ENCODE measurements at places on chromosomes 13 and 19.
A peak's percentile ranks its signal among the peaks of the same experiment; 100 is the strongest.

DNA sequence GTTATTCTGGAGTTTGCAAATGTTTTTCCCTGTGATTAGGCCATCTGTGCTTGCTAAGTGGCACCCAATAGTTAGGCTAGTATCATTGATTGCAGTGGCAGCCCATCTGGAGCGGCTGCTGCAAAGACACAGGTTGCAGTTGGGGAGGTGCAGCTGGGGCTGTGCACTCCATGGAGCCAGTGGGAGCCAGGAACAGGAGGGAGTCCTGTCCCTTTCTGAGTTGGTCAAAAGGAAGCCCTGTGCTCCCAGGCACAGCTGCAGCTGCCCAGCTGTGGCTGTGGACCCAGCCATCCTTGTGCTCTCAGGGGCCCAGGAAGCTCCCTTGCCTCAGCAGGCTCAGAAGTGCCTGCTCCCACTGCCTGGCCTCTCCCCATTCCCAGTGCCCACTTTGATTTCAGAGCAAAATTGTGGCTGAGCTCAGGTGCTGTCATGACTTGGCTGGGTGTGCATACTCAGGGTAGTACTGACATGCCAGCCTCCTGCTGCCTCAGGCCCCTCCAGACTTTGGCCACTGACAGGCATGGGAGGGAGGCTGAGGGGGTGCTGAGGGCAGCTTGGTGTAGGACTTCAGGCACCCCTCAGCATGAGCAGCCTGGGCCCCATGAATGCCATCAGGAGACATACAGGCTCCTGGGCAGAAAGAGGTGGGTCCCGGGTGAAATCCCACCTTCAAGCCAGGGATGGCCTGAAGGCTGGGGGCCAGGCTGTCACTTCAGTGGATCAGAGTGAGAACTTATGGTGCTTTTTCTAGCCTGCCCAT lies 270.6 kb downstream of the PCDH20 start:
- no peak for DNase-seq

DNA sequence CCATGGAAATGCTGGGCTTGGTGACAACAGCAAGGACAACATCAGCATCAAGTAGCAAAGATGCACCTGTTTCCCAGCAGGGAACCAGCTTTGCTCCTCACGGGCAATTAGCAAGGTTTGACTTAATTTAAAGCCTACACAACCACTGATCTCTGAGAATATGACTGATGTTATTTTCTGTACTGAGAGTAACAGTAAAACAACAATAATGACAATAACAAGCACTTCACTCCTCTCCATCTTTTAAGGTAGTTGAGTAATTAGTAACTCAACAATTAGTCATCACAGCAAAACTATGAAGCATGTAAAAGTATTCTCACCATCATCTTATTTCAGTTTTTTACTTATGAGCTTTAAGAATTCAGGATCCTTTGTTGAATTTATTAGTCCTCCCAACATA lies 37.3 kb downstream of the ENOX1 start:
- DNase-seq: no peak

DNA sequence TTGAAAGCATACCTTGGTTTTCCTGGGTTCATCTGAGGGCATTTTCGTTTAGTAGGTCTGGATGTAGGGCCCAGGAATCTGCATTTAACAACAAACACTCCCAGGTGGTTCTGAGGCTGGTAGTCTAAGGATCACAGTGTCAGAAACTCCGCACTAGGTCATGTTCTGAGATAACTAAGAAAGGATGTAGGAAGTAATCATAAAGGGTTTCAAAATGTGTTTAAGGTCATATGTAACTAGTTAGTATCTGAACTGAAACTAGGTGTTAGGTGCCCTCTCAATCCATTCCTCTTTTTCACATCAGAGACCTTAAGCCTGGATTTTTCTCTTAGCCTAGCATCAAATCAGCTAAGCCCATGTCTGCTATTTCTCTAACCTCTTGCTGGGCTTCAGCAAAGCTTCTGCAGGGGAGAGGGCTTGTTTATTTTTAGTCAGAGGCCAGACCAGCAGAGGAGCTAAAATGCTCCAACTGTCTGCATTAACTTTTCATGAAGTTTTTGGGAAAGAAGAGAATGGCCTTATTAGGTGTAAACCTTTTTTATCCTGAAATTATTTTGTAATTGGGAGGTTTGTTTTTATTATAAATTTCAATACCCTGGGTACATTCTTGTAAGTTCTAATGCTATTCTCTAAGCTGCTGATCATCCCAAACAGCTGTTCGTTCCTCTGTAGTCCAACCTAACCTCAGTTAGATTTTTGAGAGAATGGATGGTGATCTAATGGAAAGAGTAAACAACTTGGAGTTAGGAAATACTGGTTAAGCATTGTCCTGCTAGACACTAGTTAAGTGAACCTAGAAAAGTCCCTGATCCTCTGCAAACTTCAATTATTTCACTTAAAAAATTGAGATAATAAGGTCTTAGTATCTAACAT lies 262.8 kb upstream of the RFC3 start:
- no peak for DNase-seq

DNA sequence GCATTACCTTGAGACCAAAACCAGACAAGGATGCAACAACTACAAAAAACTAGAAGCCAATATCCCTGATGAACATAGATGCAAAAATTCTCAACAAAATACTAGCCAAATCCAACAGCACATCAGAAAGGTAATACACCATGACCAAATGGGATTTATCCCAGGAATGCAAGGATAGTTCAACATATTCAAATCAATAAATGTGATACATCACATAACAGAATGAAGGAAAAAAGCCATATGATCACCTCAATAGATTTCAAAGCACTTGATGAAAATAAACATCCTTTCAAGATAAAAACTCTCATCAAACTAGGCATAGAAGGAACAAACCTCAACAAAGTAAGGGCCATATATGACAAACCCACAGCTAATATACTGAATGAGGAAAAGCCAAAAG lies 10.2 kb upstream of the ZNF546 start:
- no peak for DNase-seq

GRCh38 chr19:37309834-37310575 lies 60.9 kb upstream of the ZNF527 start:
- DNase-seq: peak; percentile 11

DNA sequence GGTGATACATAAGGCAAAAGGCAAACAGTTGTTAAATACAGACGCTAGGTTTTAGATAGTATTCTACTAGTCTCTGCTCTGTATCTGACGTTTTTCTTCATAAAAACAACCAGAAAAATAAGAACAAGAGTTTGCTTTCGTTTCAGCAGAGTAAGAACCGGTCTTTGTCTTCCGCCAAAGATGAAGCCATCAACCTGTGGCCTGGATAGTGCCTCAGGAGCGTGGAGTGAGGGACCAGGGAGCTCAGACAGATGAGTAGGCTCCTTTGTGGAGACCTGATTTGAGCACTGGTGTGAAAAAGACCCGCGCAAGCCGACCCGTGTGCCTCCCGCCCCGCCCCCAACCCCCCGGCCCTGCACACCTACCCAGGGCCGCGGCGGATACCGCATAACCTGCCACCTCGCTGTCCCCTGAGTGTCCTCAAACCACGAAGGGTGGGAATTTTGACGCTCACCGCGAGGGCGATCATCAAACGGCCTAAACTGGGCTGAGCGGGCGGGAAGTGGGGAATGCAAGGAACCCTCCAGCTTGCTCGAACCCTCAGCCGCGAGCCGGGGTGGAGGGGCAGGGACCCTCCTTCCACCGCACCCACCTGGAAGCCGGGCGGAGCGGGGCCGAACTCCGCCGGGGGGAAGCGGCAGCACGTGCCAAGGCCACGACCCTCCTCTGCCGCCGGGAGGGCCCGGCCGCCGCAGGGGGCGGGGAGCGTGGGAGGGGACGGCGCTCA lies 866 bp upstream of the LMO7 start:
- peak; percentile 5 for DNase-seq

DNA sequence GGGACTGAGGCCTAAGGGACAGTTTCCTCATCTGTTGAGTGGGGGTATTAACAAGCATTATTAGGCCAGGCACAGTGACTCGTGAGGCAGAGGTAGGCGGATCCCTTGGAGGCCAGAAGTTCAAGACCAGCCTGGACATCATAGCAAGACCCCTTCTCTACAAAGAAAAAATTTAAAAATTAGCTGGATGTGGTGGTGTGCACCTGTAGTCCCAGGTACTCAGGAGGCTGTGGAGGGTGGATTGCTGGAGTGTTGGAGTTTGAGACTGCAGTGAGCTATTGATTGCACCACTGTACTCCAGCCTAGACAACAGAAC lies 11.3 kb upstream of the FOSB start:
- DNase-seq: no peak

- no peak for DNase-seq
These were observed 195.8 kb downstream of the UQCRFS1 start for GRCh38 chr19:29016926-29017760.

DNA sequence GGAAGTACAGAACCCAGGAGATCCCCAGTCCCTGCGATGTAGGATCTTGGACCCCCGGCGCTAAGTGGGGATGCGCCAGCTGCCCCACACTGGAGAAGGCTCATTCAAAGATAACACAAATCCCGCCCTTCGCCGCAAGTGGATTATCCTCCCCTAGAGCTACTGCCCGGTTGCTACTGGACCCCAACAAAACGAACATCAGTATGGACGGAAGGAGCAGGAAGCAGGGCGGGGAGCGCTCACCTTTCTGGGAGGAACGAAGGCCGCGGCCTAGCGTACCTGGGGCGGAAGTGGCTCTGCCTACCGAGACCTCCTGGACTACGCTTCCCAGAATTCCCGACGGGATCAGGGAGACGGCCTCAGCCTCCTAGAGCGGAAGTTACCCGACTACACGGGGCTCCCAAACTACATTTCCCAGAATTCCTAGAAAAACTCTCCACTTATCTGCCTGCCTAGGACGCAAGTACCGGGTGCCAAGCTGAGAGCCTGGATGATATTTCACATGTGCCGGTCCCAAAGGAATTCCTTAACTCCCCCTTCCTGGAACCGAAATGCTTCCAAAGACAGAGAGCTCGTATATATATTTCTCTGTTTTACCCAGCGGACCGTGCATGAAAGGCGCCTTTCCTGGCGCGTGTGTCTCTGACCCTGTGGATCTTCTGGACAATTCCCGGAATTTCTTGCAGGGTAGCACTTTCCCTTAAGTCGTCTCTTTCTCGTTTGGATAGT lies at the start of gene ZNF112:
TSS of gene ZNF112 (minus strand) at position 298 of the 729 bp plus-strand sequence. CDS start 16,141 bp downstream, outside the sequence.
- no peak for DNase-seq

DNA sequence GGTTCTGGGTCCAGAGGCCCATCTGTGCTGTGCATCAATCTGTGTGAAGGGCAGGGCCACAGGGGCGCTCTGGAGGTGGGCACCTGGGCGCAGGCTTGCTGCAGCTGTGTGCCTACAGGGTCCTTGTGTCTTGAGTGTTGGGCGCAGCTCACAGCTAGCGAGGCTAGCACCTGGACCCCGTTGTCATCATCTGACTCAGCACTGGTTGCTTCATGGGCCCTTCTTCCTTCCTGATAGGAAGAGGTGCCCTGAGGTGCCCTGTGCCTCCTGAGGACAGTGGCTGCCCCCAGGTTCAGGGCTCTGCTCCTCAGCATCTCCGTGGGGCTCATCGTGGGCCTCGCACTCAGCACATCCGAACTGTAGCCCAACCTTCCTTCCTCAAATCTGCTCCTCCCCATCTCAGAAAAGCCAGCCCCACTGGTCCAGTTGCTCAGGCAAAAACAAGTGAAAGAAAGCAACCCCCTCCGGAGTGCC lies 54.8 kb downstream of the GATAD2A start:
- no peak for DNase-seq

DNA sequence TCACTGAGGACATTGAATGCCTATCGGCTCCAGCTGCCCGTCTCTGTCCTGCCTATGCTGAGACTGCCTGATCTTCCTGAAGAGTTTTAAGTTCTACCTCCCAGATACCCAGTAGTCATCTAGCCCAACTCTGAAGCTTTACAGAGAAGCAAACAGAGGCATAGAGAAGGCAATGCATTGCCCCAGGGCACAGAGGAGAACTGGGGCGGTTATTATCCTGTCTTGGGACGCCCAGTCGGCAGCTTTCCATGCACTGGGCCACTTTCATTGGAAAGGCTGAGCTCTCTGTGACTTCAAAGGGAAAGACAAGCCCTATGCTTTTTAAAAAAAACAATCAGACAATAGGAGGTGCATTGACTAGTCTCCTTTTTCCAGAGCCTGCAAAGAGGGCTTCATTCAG lies 71.6 kb downstream of the HSPH1 start:
- no peak for DNase-seq

- DNase-seq: no peak
These were observed 816.9 kb upstream of the SLC10A2 start for GRCh38 chr13:103883164-103883563.

DNA sequence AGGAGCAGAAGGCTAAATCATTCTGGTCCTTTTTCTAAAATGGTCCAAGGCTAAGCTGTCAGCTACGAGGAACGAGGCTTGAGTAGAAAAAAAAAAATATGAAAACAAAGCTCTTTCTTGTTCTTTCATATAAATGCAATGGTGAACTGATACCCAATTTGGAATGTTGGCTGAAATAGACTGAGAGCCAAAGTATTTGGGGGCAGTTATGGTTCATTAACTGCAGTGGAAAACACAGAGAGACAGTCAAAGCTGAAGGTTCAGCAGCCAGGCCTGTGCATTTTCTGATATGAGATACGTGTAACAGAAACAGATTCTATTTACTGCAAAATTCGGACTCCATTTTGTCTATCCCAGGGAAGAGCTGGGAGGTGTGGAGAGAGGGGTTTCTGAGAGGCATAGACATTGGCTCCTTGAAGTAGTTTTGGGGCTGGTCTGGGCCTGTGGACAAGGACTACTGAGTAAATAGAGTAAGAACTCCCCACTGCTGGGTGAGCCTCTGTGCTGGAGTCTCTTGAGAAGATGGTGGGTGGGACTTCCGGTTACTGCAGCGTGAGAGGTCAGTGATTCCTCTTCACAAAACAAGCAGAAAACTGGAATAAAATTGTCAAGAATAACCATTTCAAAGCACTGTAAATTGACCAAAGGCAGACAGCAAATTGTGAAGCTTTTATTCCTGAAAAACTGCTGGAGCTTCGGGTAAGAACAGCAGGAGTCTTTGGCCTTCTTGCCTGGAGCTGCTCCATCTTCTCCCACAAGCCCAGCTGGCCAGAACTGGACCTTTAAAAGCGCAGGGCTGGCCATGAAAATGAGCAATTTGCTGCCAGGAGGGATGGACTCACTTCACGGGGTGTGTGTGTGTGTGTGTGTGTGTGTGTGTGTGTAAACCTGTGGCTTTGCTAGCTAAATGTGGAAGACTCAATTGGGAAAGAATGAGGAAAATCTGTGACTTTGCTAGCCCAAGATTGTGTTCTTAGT lies 43.1 kb upstream of the CNMD start:
- DNase-seq: no peak

- no peak for DNase-seq
These were observed 42.0 kb upstream of the RXFP2 start for GRCh38 chr13:31697290-31697689.

- DNase-seq: no peak
These were observed 244.4 kb downstream of the DLEU7 start for GRCh38 chr13:50599046-50599445.

DNA sequence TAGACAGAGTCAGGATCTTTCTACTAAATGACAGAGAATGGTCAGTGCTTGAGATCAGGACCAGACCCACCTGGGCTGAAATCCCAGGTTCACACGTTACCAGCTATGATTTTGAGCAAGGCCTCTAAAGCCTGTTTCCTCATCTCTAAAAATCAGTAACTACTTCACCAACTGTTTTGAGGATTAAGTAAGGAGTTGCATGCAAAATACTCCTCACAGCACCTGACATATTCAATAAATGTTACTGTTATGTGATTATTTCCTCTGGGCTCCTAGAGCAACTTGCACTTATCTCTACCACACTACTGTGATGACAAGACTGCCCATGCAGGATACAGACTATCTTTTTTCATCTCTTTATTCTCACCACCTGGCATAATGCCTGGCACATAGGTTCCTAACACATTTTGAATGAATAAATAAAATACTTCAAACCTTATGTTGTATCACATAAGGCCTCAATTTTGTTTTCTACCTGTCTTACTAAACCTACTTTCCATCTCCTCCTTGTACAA lies 1.8 kb downstream of the KATNAL1 start:
- DNase-seq: no peak

- no peak for DNase-seq
These were observed 16.1 kb upstream of the TPRX2 start for GRCh38 chr19:47842941-47843340.

All from effector memory CD8-positive, alpha-beta T cell (primary cell).